ENCODE measurements at places on chromosomes 16 and 17.

DNA sequence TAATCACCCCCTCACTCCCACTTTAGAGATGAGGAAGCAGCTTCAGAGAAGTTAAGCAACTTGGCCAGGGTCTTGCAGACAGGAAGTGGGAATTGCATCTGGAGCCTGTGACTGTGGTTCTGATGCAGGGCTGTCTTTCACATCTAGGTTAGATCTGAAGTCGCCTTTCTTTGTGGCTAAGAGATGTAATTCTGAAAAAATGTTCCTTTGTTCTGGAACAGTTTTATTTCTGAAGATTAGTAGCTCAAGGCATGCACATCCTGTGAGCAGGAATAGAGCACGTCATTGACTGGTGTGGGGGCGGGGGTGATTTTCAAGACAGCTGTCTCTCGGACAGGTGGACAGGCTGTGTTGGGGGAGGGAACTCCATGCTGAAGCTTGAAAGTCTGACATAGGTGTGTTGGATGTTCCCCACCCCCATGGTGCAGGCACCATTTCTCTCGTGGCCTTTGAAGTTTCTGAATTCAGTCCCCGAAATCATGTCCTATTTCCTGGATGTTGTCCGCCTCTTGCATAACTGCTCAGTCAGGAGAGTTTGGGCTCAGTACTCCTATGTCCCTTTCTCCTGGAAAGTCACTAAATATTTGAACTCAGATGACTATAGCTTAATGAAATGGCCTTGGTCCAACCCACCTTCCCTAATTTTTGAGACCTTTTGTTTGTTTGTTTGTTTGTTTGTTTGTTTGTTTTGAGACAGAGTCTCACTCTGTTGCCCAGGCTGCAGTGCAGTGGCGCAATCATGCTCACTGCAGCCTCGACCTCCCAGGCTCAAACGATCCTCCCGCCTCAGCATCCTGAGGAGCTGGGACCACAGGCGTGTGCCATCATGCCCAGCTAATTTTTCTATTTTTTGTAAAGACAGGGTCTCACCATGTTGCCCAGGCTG is 21.0 kb upstream of the HERPUD1 start:
- DNase-seq, result peak; percentile 70

GRCh38 chr17:30165960-30166359 is 49.3 kb downstream of the NSRP1 start:
- no peak for DNase-seq

DNA sequence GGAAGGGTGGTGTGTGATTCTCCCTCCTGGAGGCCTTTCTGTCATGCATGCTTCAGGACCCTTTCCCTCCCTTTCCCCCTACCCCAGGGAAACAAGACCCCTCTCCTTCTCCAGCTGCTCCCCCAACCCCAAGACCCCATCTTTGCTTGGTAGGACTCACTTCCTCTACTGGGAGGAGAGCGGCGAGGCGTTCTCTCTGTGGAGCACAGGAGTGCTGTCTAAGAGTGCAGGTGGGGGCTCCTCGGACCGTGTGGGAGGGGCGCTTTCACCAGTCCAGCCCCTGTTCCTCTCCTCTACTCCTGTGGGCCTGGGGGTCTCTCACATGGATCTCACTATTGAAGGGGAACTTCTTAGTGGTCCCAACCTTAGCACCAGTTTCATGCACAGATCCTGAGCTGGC is 456.1 kb upstream of the ASIC2 start:
- no peak for DNase-seq

DNA sequence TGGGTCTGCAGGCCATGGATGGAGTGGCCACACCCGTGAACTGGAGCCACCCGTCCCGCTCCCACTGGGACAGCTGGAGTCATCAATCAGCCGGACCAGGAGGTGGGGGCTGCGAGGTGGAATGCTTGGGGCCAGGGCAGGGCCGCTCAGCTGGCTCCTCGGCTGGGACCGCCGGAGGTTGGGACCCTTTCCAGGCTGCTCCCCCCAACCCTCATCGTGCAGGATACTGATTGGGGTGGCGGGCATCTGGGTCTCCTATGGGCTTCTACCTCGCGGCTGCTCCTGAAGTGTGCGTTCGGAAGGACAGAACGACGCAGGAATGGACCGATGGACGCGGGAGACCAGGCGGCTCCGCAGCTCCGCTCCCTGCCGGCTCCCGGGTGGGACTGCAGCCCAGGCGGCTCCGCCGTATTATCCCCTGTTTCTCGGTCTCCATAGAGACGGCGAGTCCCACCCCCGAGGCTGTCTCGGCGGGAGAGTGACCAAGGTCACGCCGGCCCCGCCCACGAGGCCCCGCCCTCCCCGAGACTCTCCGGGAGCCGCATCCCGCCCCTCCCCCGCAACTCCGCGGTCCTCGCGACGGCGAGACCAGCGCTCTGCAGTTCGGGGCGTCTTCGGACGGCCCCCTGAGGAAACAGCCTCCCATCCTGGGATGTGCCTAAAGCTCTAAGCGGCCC is at the start of gene TPPP3:
TPPP3 (minus strand) TSS at position 388 of the 677 bp plus-strand sequence. CDS start 2,387 bp downstream, outside the sequence.
- peak; percentile 75 for DNase-seq

DNA sequence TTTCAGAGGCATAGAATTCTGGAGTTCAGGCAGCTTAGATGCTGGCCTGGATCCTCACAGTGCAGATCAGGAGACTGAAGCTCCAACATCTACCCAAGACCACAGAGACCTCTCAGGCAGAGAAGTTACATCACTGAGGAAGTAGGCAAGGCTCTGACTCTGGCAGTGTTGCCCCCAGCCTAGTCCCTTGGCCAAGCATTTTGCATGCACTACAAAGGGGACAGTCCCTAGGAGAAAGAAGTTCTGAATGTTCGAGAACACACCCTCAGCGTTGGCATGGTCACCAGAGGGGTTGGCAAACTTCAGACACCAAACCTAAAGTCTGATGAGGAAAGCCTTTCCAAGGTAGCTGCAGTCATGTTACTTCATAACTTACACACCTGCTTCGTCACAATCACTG is 2.5 kb downstream of the RANBP10 start:
- no peak for DNase-seq

DNA sequence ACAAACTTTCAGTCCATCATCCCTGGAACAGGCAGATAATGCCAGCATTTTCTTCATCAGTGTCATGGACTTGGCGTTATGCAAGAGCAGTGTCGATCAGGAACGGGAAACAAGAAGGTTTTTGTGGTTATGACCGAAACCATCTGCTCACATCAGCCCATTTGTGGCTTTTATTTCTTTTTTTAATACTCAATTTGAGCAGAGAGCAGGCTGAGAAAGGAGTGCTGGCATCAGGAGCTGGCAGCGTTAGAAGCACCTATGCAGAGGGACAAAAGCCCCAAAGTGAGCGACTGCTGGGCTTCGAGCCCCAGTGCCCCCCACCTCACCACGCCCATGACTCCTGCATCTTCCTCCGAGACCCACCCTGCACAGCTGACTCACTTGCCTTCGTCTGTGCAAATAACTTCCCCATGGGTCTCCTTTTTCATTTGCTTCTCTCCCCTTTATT is 16.2 kb upstream of the CD300E start:
- no peak for DNase-seq

- no peak for DNase-seq
Observed at GRCh38 chr17:81383504-81384421, 11.5 kb upstream of the BAHCC1 start.

DNA sequence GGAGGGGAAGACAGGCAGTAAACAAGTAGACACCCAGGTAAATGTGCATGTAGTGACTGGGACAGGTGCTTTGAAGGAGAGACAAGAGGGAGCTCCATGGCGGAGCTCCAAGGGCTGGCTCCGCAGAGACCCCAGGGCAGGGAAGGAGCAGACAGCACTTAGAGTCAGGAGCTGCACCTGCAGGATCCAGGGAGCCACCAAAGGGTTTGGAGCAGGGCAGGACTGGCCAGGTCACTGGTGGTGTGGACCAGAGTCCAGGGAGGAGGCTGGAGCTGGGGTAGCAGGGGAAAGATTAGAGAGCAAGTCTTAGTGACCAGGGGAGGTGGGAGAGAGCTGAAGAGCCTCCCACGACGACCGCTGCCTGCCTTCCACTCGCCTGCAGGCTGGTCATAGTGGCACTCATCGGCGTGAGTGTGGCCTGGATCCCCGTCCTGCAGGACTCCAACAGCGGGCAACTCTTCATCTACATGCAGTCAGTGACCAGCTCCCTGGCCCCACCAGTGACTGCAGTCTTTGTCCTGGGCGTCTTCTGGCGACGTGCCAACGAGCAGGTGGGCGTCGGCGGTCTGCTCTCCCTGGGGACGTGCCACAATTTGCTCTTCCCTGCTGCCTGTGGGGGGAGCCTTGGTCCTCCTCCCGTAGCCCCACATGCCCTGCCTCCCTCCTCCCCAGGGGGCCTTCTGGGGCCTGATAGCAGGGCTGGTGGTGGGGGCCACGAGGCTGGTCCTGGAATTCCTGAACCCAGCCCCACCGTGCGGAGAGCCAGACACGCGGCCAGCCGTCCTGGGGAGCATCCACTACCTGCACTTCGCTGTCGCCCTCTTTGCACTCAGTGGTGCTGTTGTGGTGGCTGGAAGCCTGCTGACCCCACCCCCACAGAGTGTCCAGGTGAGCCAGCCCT is 14.7 kb upstream of the FAM83G start:
- DNase-seq, result no peak

- DNase-seq, result no peak
Observed at GRCh38 chr16:66752379-66752778, 970 bp upstream of the DYNC1LI2 start.

DNA sequence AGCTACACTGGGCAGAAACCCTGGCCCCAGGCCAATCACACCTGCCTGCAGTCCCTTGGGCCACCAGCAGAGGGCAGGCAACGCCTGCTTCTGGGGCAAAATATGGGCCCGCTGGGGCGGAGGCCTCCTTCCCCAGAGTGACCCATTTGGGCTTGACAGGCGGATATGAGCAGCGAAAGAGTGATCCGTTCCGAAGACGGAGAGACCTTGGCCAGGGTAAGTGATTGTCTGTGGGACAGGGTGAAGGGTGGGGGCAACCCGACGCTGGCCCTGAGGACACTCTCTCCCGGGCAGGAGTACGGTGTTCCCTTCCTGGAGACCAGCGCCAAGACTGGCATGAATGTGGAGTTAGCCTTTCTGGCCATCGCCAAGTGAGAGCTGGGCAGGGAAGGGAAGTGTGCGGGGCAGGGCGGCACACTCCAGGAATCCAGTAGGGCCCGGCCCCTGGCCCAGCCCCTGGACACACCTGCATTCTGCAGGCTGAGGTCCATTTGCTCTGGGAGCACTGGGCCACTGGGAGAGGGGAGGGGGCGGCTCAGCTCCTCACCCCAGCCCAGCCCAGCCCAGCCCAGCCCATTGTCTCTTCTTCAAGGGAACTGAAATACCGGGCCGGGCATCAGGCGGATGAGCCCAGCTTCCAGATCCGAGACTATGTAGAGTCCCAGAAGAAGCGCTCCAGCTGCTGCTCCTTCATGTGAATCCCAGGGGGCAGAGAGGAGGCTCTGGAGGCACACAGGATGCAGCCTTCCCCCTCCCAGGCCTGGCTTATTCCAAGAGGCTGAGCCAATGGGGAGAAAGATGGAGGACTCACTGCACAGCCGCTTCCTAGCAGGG is 3.5 kb upstream of the NHERF1 start:
- DNase-seq, result peak; percentile 74

- no peak for DNase-seq
Observed at GRCh38 chr16:49344401-49344800, 29.2 kb upstream of the C16orf78 start.

- no peak for DNase-seq
Observed at GRCh38 chr17:44315760-44316731, 7.6 kb downstream of the RUNDC3A start.

DNA sequence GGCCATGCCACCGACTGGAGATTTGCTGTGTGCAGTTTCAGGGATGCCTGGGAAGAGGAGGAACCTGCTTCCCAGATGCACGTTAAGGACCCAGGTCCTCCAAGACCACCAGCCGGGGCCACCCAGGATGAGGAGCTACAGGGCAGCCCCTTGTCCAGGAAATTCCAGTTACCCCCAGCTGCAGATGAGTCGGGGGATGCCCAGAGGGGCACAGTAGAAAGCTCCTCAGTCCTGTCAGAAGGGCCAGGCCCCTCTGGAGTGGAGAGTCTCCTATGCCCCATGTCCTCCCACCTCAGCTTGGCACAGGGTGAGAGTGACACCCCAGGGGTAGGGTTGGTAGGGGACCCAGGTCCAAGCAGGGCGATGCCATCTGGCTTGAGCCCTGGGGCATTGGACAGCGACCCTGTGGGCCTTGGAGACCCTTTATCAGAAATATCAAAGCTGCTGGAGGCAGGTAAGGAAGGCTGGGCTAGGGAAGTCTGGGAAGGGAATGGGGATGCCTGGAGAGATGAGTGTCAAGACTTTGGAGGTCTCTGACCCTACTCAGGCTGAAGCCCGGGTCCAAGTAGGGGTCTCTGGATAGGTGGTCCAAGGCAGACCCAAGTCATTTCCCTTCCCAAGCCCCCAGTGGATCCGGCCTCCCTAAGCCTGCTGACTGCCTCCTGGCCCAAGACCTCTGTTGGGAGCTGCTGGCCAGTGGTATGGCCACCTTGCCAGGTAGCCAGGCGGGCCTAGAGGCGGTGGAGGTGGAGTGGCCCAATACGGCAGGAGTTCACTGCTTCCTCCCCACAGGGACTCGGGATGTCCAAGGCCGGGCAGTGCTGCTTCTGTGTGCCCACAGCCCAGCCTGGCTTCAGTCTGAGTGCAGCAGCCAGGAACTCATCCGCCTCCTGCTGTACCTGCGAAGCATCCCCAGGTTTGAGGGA is 1.0 kb downstream of the PLEKHG4 start:
- no peak for DNase-seq

- DNase-seq, result peak; percentile 51
Observed at GRCh38 chr17:45020354-45021138, 30.9 kb downstream of the DCAKD start.

GRCh38 chr17:58007781-58008706 is 998 bp upstream of the SRSF1 start:
- DNase-seq, result no peak

- peak; percentile 56 for DNase-seq
Observed at GRCh38 chr17:37844158-37844976, 79.8 kb upstream of the TBC1D3K start.

DNA sequence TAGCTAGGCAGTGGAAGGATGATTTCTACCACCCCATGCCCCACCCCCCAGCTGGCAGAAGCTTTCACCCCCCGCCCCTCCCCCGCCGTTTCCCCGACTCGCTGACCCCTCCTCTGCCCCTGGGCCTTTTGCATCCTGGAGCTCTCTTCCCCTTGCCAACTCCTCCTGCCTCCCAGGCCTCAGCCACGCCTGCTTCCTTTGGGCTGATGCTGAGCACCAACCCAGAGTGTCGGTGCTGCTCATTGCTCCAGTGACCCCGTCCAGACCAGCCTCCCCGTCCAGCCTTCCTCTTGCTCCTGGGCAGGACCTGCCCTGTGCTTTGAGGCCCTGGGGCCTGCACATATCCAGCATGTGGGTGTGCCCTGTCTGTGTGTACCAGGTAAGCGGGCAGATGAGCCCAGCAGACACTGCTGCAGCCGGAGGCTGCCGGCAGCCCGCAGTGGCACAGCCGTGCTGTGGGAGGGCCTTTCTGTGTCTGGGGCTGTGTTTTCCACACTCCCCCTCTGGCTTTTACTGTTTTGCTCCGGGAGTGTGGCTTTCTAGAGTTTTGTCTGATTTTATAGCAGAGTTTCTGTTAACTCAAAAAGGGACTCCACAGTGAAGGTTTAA is 72.9 kb downstream of the JPH3 start:
- DNase-seq, result no peak

GRCh38 chr17:43637563-43638323 is 24.0 kb downstream of the MEOX1 start:
- no peak for DNase-seq

DNA sequence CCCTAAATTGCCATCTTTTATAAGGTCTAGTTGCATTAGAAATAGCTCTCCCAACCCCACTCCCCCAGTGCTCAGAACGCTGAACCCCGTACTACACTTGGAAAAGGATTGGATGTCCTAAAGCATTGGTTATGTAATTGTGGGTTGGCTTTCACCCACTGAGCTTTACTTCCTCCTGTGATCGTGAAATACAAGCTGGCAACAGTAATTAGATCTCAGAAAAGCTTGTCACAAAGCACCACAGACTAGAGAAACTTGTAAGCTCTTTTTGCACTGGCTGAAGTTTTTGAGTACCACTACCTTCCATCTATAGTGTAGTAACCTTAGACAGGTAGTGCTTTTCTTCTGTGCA is 54.4 kb downstream of the SIAH1 start:
- no peak for DNase-seq
